ENCODE measurements at places on chromosomes 11 and 22.

DNA sequence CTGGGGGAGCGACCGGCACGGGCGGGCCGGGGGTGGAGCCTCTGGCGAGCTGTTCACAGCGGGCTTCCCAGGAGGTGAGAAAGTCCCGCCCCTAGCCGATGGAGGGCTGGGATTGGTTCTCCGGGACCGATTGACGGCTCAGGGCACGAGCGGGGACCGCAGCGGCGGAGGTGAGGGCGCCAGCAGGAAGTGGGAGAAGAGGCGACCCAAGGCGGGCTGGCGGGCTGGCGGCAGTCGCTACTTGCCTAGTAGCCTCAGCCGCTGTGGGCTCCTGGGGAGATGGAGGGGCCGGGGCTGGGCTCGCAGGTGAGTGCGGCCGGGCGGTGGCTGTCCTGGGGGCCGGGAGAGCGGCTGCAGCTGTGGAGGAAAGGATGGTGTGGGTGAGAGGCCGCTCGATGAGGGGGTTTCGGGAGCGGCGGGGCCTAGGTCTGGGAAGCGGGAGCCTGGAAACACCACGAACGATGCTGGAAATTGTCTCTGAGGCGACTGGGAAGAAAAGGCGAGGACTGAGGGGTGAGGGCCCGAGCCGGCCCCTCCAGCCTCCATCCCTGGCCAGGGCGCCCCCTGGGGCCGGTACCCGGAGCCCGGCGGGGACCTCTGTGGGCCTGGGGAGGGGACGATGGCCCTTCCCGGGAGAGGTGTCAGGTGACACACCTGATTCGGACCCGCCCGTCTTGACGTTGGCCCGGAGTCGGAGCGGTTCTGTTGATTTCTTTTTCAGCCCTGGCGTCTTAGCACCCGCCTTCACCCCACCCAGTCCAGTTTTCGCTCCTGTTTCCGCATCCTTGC, at the start of gene ZDHHC13:
Gene ZDHHC13 (plus strand): TSS at position 198 of the 789 bp plus-strand sequence. CDS start 82 bp downstream, at position 280.
- DNase-seq, result peak; percentile 98

DNA sequence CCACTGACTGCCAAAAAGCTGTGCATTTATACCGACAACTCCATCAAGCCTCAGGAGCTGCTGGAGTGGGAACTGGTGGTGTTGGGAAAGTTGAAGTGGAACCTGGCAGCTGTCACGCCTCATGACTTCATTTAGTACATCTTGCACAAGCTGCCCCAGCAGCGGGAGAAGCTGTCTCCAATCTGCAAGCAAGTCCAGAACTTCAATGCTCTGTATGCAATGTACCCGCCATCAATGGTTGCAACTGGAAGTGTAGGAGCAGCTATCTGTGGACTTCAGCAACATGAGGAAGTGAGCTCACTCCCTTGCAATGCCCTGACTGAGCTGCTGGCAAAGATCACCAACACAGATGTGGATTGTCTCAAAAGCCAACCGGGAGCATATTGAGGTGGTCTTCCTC, at the start of gene SLC22A25:
Gene SLC22A25 (minus strand): TSS at position 67 of the 400 bp plus-strand sequence. CDS start 13,947 bp downstream, outside the sequence.
- no peak for DNase-seq

GRCh38 chr11:105130189-105130813, 9.3 kb downstream of the CARD18 start:
- no peak for DNase-seq

- no peak for DNase-seq
Measured at GRCh38 chr11:75346912-75347647, 4.4 kb downstream of the ARRB1 start.

- DNase-seq, result no peak
Measured at GRCh38 chr11:34407121-34407813, 31.5 kb upstream of the CAT start.

DNA sequence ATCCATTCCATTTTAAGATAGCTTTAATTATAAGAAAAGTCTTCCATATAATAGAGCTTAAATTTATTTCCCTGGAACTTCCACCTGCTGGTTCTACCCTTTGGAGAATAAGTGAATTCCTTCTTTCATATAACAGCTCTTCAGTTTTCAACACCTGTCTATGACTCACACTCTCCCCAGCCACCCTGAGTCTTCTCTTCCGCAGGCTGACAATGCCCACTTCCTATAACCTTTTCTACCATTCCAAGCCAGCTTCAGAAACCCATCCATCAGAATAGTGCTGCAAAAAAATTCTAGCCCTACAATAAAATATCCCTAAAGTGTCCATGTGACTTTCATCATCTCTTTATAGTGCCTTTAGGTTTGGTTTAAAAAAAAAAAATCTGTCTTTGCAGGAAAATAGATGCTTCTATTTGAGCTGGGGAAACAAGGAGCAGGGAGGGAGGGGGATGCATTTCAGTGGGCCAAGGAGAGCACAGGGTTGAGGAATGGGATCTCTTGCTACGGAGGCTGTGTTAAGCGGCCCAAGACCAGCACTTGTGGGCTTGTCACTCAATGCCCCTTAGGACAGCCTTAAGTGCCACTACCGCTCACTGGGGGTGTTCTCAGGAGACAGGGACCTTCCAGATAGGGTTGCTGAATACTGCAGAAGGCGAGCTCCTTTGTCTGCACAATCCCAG, 178.6 kb downstream of the DSCAML1 start:
- DNase-seq, result no peak

GRCh38 chr11:73856031-73856567, 20.5 kb downstream of the COA4 start:
- DNase-seq, result no peak

GRCh38 chr11:1618231-1618630, 3.7 kb downstream of the KRTAP5-4 start:
- DNase-seq, result no peak

GRCh38 chr11:61837411-61838005, 9.4 kb downstream of the FADS2 start:
- no peak for DNase-seq

DNA sequence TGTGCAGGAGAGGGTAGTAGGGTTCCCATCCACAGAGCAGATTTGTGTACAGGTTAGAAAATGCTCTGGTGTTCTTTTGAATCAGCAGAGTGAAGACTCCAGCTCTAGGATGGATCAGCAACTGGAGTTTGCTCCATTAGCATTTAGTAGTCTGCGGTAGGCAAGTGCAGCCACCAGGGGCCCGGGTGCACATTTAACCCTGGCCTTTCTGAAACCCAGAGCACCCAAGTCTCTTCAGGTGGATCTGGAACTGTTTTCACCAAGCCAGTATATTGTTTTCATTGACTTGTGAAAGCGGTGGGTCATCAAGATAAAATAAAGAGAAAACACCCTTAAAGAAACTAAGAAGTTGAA, 100.8 kb upstream of the CLPB start:
- no peak for DNase-seq

GRCh38 chr11:106399076-106399511, 321.6 kb downstream of the AASDHPPT start:
- no peak for DNase-seq

GRCh38 chr11:130672911-130673310, 224.5 kb downstream of the ADAMTS15 start:
- DNase-seq, result no peak

DNA sequence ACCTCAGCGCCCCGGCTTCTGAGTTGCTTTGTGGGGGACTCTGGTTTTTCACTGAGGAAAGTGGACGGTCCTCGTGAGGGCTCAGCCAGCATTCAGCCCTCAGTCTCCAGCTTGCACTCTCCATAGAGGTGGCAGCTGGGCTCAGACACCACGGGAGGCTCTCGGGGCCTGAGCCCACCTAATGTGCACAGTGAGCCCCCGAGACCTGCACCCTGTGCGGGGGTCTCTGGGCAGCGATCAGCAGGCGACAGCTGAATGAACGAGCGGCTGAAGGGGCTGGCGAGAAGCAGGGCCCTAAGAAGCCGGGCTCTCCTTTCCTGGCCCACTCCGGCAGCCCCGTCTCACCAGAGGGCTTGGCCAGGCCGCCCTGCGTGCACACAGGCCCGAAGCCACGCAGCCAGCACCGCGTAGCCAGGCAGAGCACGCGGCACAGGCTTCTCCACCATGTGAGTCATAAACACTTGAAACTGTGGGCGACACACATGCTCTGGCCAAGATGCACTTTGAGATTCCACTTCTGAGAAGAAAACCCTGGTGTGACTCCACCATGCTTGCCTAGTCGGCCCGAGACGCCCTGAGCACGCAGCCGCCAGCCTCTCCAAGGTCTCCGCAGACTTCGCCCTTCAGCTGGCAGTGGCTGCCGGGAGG, 28.0 kb downstream of the TOLLIP start:
- no peak for DNase-seq

DNA sequence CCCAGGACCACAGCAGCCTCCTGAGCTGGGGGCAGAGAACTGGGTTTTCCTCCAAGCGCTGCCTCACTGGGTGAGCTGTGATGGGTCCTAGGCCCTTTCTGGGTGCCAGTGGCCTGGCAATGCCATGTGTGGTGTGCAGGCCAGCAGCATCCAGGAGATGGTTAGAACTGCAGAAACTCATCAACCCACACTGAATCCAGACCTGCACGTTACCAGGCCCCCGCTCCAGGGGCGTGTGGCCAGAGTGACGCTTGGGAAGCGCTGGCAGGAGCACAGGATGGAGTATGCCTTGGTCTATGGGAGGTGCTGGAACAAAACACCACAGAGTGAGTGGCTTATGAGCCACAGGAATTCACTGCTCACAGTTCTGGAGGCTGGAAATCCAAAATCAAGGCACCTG, 97.0 kb downstream of the MN1 start:
- no peak for DNase-seq

DNA sequence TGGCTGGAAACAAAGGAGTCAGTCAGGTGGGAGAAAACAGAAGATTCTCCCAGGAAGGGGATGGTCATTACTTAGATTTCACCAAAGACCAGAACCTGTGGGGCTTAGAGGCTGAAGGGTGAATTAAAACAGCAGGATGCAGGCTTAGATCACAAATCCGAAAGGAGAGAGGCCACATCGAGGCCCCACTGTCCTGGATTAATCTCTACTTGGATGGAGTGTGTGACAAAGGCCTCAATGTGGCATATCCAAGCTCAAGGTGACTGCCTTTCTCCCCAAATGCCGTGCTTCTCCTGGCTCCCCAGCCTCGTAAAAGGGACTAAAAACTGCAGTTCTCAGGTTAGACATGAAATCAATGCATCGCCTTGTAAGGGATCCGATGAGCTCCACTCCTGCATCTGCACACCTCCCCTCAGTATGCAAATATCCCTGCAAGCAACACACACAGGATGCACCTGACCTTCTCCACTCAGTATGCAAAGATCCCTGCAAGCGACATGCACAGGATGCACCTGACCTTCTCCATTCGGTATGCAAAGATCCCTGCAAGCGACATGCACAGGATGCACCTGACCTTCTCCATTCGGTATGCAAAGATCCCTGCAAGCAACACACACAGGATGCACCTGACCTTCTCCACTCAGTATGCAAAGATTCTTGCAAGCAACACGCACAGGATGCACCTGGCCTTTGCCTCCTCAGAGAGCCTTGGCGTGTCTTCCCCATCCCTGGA, 447.4 kb downstream of the BRD1 start:
- no peak for DNase-seq

DNA sequence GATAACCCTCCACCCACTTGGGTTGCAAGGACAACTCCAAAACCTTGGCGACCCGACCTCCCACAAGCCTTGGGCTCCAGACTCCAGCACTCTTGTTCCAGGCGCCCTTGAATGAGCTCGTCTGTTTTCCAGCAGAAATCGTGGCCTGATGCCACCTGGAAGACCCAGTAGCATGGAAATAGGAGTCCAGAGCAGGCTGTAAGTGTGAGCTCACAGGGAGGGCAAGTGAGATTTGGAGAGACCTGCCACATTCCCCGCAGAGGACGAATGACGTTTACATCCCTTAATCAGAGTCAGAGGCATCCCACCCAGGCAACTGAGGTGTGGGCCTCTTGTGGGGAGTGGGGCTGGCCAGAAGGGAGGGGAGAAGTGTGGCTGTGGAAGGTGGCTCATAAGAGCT, 71.9 kb downstream of the LDLRAD3 start:
- DNase-seq, result no peak

GRCh38 chr11:100940111-100940510, 189.5 kb downstream of the PGR start:
- no peak for DNase-seq

DNA sequence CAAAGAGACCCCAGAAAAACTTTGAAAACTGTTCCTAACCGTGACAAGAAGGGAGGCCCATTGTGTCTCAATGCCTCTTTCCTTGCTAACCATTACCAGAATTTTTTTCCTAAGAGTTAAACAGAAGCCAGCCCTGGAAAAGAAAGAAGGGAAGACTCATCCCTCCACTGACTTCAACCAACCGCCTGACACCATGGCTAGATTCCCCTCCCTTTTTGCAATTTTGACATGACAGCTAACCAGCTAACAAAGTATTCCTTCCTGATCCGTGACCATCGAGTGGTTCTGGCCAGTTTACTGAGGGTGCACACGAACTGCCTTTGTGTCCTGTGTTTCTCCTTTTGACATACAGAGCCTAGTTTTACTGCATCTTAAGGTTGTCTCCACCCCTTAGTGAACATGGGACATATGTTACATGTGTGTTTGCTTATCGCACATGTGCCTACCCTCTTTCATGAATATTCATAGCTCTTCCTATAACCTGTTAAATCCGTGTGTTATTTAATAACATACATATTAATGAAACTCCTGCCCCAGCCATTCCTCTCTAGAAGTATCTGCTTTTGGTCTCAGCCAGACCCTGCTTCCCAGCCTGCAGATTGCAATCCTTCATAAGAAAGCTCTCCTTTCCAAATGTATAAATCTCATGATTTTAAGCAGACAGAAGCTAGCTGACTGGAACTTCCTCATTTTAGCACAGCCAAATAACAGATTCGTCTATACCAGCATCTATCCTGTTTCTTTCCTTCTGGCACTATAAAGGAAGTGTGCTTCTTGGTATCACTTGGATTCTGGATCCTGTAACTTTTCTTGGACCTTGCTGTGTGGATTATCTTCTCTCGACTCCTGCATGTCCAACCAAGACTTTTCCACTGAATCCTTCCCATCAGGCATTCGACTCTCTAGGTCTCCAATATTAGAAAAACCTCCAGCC, 37.8 kb downstream of the RASSF10 start:
- DNase-seq, result no peak

DNA sequence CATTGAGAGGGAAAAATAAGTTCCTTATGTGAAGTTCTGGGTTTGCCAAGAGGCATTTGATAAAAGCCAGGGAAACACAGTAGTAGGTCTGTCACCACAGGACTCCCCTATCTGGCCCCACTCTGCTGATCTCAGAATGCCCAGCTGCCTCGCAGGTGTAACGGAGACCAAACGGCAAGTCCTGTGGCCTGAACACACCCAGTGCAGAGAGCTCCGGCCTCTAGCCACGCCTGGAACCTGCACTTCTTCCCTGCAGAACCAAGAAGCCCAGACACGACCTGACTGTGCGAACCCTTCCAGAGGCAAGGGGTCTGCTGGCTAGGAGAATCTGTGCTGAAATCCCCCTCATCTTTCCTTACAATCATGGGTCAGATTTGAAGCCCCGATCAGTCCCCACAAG, 432.8 kb upstream of the B3GAT1 start:
- DNase-seq, result no peak

DNA sequence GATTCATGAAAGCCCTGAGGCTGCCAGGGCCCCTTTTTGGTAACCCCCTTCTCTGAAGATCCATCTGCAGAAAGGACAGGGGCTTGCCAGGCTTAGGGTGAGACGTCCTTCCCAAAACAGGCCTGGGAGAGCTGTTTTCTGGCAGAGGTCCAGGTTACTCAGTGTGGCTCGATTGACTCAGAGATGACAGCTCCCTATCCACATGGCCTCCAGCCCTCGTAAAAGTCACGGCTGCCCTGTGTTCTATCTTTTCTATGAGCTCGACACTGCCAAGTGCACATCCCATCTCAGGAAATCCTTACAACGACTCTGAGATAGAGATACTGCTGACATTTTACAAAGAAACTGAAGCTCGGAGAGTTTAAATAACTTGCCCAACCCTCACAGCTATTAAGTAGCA, 20.4 kb downstream of the ADAMTS8 start:
- no peak for DNase-seq

- no peak for DNase-seq
Measured at GRCh38 chr11:8288166-8288772, 24.6 kb upstream of the LMO1 start.

- DNase-seq, result peak; percentile 40
Measured at GRCh38 chr22:43013355-43014315, 1.3 kb downstream of the PACSIN2 start.

Data from activated CD4-positive, alpha-beta T cell treated with anti-CD3 and anti-CD28 coated beads, Interleukin-2, amount 50 U/mL, for 48 hours (primary cell).